Nephron progenitor cell (in vitro differentiated cells): ENCODE measurements at places on chromosomes 5 and 9.
A peak's percentile ranks its signal among the peaks of the same experiment; 100 is the strongest.

GRCh38 chr9:124299515-124300090 is 41.9 kb downstream of the NEK6 start:
- H3K4me1 ChIP-seq = peaks cover 22% of the 10 kb centered on the region
- peak overlapping the region; percentile 61 for H3K27ac ChIP-seq
- H3K36me3 ChIP-seq = peaks cover 10% of the 10 kb centered on the region
- no peak for DNase-seq

DNA sequence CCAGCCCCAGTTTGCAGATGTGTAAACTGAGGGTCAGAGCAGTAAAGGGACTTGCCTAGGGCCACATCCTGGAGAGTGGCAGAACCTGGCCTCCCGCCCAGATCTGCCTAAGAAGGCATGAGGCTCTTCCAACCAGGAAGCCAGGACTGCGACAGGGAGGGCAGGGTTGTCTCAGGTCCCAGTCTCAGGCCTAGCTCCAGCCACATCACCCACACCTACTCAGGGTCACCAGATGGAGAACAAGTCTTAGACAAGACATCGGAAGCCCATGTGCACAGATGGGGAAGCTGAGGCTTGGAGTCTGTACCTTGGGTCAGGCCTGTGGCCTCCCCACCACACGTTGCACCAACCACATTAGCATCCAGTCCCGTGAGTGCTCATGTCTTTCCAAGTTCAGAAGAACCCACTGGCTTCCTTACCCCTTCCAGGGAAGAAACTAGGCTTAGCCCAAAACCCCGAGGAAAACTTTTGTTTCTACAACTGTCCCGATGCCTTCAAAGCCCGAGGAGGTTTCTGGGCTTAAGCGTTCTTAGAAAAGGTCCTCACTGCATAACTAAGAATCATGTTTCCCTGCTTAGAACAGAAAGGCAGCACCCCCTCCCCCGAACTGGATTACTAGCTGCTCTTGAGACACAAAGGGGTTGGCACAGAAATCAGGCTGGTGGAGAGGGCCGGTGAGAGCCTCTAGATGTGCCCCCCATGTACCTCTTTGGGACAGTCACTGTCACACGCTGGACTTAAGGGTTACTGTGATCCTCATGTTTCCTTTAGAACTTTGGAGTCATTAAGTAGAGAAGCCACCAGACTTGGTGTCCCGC is 2.2 kb downstream of the FAM78A start:
- DNase-seq = no peak
- peaks cover 45% of the 10 kb centered on the region for H3K27me3 ChIP-seq
- peak overlapping the region; percentile 20 for H3K4me3 ChIP-seq
- no peak overlapping the region for H3K27ac ChIP-seq

DNA sequence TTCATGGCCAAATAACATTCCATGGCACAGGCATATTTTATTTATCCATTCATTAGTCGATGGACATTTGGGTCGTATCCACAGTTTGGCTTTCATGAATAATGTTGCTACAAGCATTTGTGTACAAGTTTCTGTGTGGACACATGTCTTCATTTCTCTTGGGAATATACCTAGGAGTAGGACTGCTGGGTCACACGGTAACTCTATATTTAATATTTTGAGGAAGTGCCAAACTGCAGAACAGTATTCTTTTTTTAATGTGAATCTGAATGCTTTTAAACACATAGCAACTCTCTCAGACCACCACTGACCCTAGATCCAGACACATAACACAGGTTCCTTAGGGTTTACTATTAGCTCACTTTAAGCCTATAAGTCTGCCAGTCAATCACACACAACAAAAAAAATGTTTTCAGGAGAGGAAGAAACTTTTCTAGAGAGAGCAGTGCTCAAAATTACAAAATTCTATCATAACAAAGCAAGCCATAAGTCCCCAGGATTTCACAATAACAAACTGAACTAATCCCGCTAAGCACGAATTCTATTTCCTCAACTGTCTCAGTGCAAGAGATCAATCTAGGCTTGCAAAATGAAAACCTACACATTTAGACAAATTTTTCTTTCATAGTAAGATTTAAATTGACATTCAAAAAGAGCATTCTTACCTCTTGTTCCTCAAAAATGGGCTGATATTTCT is 41.8 kb upstream of the GABBR2 start:
- no peaks in the 10 kb centered on the region for H3K27me3 ChIP-seq
- DNase-seq = no peak
- H3K4me3 ChIP-seq = no peak overlapping the region
- peaks cover 79% of the 10 kb centered on the region for H3K36me3 ChIP-seq
- H3K27ac ChIP-seq = no peak overlapping the region
- no peaks in the 10 kb centered on the region for H3K4me1 ChIP-seq

DNA sequence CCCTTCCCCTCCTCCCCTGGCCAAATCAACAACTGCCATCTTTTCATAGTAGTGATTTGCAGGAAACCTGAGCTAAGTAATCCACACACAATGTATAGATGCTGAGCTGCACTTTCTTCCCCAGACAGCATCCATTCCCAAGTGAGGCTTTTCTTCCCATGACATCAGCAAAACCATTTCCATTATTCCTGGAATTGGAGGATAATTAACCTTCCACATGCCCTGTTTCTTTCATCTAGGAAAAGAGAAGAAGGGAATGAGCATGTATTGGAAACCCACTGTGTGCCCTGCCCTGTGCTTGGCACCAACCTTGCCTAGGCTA is 268.0 kb downstream of the ZSWIM6 start:
- DNase-seq = no peak
- no peak overlapping the region for H3K27ac ChIP-seq

GRCh38 chr5:14640765-14641164 is 23.8 kb upstream of the OTULIN start:
- no peak overlapping the region for H3K27ac ChIP-seq
- peaks cover 23% of the 10 kb centered on the region for H3K27me3 ChIP-seq
- no peaks in the 10 kb centered on the region for H3K36me3 ChIP-seq
- no peak for DNase-seq

DNA sequence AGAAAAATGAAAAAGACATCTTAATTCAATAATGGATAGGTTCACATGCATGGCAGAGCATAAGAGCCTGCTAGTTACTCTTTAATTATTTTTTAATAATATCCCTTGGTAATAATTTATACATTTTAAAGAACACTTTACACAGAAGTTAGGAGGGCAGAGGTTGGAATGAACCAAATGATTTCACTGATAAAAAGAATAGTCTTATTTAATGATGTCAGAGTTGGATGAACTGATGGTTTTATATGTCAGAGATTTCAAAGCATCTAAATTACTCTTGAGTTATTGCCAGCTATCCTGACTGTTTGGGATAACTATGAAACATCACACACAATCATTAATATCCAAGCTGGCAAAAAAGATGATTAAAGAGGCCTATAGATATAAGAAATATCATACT is 244.8 kb downstream of the CSNK1G3 start:
- H3K4me3 ChIP-seq = no peak overlapping the region
- H3K27me3 ChIP-seq = no peaks in the 10 kb centered on the region
- peaks cover 28% of the 10 kb centered on the region for H3K4me1 ChIP-seq
- DNase-seq = no peak

- no peaks in the 10 kb centered on the region for H3K4me1 ChIP-seq
- no peak overlapping the region for H3K27ac ChIP-seq
- no peak overlapping the region for H3K4me3 ChIP-seq
- H3K27me3 ChIP-seq = no peaks in the 10 kb centered on the region
- H3K36me3 ChIP-seq = peaks cover 5% of the 10 kb centered on the region
Measured at GRCh38 chr9:128677794-128678193, 11.2 kb upstream of the SET start.

- H3K4me1 ChIP-seq = peaks cover 23% of the 10 kb centered on the region
- H3K27me3 ChIP-seq = peaks cover 3% of the 10 kb centered on the region
- H3K27ac ChIP-seq = no peak overlapping the region
- H3K4me3 ChIP-seq = no peak overlapping the region
- DNase-seq = no peak
- no peaks in the 10 kb centered on the region for H3K36me3 ChIP-seq
Measured at GRCh38 chr5:57774439-57774838, 291.8 kb upstream of the ACTBL2 start.

- no peaks in the 10 kb centered on the region for H3K27me3 ChIP-seq
- no peak overlapping the region for H3K27ac ChIP-seq
- DNase-seq = no peak
- H3K36me3 ChIP-seq = peaks cover 24% of the 10 kb centered on the region
- no peaks in the 10 kb centered on the region for H3K4me1 ChIP-seq
Measured at GRCh38 chr5:98962587-98962986, 33.8 kb upstream of the CHD1 start.

DNA sequence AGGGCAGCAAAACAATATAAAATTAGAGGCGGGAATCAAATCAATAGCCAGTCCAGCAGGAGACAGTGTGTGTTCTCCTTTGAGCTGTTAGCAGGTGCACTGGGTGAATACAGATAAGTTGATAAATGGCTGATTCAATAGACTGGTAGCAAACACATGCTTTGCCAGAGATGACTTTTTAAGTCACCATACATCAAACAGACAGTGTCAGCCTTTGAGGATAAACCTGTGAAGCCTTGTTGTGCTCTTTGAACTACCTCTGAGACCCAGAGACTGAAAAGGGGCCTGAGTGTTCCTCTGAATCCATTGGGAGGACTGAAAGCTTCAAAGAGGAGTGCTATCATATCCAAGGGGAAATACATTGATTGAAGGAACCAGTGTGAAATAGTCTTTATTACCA is 301.9 kb downstream of the RASEF start:
- H3K4me3 ChIP-seq = no peak overlapping the region
- peaks cover 35% of the 10 kb centered on the region for H3K4me1 ChIP-seq
- DNase-seq = no peak

DNA sequence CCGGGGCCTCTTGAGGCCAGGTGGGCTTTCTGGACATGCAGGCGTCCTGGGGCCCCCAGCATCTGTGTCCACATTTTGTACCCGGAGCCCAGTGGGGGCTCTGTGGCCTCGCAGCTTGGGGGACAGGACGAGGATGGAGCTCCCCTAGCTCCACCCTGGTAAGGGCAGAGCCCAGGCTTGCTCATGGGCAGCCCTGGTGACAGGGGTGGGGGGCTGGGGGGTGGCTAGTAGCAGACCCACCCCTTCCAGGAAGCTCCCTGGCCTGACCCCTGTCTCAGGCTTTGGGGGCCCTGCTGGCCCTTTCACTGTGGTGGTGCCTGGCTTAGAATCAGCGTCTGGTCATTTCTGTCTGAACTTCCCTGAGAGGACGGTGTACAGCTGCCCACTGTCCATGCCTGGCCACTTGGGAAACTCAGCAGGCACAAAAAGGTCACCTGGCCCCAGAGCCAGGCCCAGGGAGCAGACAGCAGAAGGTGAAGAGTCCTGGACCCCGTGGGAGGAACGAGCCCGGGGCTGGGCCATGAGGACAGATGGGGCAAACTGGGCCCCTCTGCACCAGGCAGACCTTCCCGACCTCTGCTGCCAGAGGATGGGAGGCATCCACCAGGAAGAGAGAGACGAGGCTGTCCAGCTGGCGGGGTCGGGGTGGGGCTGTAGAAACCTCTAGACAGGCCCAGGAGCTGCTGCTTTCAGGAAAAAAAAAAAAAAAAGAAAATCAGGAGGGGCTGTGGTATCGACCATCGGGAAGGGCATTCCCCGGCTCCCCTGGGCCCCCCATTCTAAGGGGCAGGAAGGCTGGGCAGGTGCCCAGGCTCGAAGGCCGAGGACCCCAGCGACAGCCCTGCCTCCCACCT is 52.8 kb downstream of the EXD3 start:
- DNase-seq = no peak
- H3K27me3 ChIP-seq = no peaks in the 10 kb centered on the region
- peak overlapping the region; percentile 23 for H3K4me3 ChIP-seq
- peaks cover 13% of the 10 kb centered on the region for H3K36me3 ChIP-seq
- peaks cover 16% of the 10 kb centered on the region for H3K4me1 ChIP-seq
- peak overlapping the region; percentile 77 for H3K27ac ChIP-seq

- no peak overlapping the region for H3K4me3 ChIP-seq
- no peaks in the 10 kb centered on the region for H3K27me3 ChIP-seq
- H3K36me3 ChIP-seq = peaks cover 23% of the 10 kb centered on the region
- H3K27ac ChIP-seq = no peak overlapping the region
- H3K4me1 ChIP-seq = no peaks in the 10 kb centered on the region
- DNase-seq = no peak
Measured at GRCh38 chr9:2248768-2249265, 233.7 kb downstream of the SMARCA2 start.

DNA sequence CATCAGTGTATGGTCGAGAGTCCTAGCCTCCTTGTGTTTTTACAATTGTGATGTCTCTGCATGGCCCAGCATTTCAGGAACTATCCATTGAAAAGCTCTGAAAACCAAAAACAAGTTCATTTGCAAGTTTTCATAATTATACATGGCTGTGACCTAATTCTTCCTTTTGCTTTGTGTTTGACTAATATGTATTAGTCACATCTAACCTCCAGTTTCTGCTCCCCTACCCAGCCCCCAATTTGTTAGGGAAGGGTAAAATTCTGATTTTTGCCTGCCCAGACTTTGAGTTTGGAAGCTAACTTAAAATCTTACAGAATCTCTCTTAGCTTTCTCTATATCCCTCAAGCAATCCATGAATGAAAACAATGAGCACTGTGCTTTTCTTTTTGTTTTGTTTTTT is 128.2 kb upstream of the SEMA6A start:
- H3K27me3 ChIP-seq = no peaks in the 10 kb centered on the region
- no peak for DNase-seq
- H3K27ac ChIP-seq = no peak overlapping the region
- peaks cover 21% of the 10 kb centered on the region for H3K4me1 ChIP-seq

GRCh38 chr9:35705836-35706430 is 16.2 kb upstream of the TPM2 start:
- H3K36me3 ChIP-seq = peaks cover 57% of the 10 kb centered on the region
- DNase-seq = no peak
- H3K27me3 ChIP-seq = no peaks in the 10 kb centered on the region
- H3K4me3 ChIP-seq = no peak overlapping the region
- no peaks in the 10 kb centered on the region for H3K4me1 ChIP-seq
- no peak overlapping the region for H3K27ac ChIP-seq

GRCh38 chr5:137635521-137635921 is 100.4 kb downstream of the KLHL3 start:
- peaks cover 13% of the 10 kb centered on the region for H3K4me1 ChIP-seq
- H3K27ac ChIP-seq = peak overlapping the region; percentile 52
- peaks cover 64% of the 10 kb centered on the region for H3K36me3 ChIP-seq
- no peak overlapping the region for H3K4me3 ChIP-seq
- no peak for DNase-seq
- H3K27me3 ChIP-seq = peaks cover 7% of the 10 kb centered on the region

GRCh38 chr9:7636838-7637467 is 162.6 kb downstream of the DMAC1 start:
- H3K27me3 ChIP-seq = no peaks in the 10 kb centered on the region
- H3K36me3 ChIP-seq = no peaks in the 10 kb centered on the region
- H3K4me3 ChIP-seq = no peak overlapping the region

GRCh38 chr9:88230612-88231011 is 92.3 kb upstream of the SPATA31C2 start:
- H3K27me3 ChIP-seq = peaks cover 7% of the 10 kb centered on the region
- H3K4me3 ChIP-seq = no peak overlapping the region
- H3K36me3 ChIP-seq = no peaks in the 10 kb centered on the region
- no peak overlapping the region for H3K27ac ChIP-seq
- H3K4me1 ChIP-seq = peaks cover 34% of the 10 kb centered on the region

DNA sequence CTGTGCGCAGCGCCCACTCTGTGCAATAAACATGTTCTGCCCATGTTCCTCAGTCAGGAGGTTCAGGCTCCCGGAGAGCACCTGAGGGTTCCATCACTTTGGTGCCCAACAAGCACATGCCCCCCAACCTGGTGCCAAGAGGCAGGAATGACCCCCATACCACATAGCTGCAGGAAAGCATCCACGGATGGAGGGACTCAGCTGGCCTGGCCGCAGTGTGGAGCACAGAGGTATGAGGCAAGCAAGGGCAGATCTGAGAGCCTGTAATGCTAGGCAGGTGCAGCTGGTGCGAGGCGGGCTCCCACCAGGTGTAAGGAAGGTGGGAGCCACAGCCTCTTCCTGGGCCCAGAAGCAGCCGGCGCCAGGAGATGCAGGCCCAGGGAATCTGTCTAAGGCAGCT is 4.3 kb upstream of the MRNIP start:
- DNase-seq = no peak
- no peak overlapping the region for H3K27ac ChIP-seq
- H3K4me1 ChIP-seq = peaks cover 33% of the 10 kb centered on the region
- H3K36me3 ChIP-seq = peaks cover 35% of the 10 kb centered on the region
